Stimulated activated CD8-positive, alpha-beta memory T cell treated with anti-CD3 and anti-CD28 coated beads, Interleukin-7, amount 100 ng/mL, for 1 hour (primary cell): ENCODE measurements at places on chromosomes 4 and X.

- DNase-seq: no peak
These were observed 21.7 kb upstream of the TBC1D9 start for GRCh38 chr4:140777894-140778293.

- DNase-seq: no peak
These were observed 98.2 kb downstream of the MAPK10 start for GRCh38 chr4:86261636-86262035.

DNA sequence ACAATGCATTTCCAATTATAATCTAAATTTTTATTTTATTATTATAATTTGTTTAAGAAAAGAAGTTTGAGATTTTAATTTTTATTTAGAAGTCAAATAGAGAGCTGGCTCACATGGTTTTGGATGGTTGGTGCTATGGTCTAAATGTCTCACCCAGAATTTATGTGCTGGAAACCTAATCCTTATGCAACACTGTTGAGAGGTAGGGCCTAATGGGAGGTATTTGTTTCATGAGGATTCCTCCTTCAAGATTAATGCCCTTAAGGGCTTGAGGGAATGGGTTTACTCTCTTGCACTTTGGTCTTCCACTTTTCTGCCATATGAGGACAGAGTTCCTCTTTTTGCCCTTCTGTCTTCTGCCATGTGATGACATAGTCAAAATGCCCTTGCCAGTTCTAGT, 960.5 kb upstream of the IGFBP7 start:
- DNase-seq: no peak

DNA sequence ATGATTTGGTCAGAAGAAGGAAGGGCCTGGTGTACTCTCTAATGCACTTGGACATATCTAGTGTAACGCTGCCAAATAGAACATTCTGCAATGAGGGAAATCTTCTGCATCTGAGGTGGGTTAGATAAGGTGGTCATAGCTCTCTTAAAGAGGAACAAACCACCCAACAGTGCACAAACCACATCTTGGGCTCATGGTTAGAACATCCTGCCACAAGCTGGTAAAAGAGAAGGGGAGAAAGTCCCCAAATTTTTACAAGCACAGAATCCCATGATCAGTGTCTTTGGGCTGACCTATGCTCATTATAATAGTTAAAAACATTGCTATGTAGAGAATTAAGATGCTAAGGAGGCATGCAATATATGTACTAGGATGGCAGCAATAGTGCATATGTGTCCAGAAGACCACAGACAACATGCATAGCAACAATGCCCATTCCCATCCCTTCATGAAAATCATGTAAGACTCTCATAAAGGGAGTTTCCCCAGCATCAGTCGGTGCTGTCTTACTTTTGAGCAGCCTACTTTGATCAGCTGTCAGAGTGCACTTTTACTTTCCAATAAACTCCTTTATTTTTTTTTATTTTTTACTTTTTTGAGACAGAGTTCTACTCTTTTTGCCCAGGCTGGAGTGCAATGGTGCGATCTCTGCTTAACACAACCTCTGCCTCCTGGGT, 99.7 kb upstream of the SLC7A11 start:
- no peak for DNase-seq

- DNase-seq: no peak
These were observed 430.9 kb downstream of the SPRY1 start for GRCh38 chr4:123827511-123827910.

- DNase-seq: no peak
These were observed 56.7 kb downstream of the IGFBP7 start for GRCh38 chr4:57053508-57053907.

GRCh38 chr4:101843054-101843453, 52.5 kb downstream of the BANK1 start:
- DNase-seq: no peak

GRCh38 chr4:132818091-132818490, 331.0 kb upstream of the PCDH10 start:
- no peak for DNase-seq

DNA sequence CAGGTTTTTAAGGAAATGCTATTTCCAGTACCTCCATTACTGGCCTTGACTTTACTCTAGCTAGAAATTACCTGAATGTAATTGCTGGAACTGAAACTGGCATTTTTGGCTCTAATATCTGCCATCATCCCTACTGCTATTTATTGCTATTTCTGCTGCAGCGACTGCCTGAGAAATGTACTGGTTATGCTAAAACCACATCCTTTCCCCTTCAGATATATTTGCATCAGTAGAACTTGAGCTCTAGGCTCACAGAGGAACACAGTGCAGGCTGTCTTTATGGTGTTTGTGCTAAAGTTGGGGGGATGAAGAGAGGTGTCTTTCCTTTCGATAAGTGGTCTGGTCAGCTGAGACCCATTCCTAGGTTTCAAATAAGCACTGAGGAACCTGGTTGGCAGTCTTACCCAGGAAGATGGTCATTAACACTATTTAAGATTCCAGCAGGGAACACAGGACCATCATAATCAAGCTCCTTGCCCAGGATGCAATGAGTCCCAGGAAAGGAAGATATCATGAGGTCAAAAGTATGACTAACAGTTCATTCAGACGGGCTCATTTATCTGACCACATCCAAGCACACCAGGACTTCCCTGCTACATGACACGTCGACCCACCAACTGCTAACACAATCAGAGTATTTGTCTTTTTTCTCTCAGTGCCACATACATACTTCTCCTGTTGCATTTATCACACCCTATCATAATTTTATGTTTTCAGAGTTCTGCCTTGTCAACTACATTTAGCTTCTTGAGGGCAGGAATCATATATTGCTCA, 137.4 kb downstream of the GABRA3 start:
- DNase-seq: no peak
